Suppressor macrophage treated with lipopolysaccharide for 1 hour (primary cell): ENCODE measurements at places on chromosomes 5 and 9.
A peak's percentile ranks its signal among the peaks of the same experiment; 100 is the strongest.

- DNase-seq, result peak; percentile 26
Observed at GRCh38 chr5:124865603-124866354, 119.3 kb upstream of the ZNF608 start.

- no peak for DNase-seq
Observed at GRCh38 chr5:33828626-33829308, 63.0 kb downstream of the ADAMTS12 start.

DNA sequence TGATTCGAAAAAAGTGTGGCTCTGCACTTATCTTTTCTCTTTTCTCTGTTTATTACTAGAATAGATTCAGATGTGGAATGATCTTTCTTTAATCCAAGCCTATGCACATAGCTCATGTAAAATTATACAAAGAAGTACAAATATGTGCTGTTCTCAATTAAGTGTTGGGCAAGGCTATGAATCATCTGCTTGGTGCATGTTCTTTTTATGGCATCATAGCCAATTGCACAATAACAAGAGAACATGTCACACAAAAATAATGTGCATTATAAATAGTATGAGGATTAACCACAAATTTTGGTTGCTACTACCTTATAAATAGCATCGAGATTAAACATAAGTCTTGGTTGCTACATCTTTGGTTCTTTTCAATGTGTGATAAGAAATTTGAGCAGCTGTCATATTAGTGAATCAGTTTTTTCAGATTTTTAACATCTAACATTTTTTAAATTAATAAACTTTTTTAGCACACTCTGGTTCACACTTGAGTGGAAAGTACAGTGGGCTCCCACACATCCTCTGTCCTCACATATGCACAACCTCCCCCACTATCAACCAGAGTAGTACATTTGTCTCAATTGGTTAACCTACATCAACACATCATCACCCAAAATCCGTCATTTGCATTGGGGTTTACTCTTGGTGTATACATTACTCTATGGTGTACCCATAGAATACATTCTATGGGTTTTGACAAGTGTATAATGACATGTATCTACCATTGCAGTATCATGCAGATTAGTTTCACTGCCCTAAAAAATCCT, 6.8 kb upstream of the RECK start:
- DNase-seq, result peak; percentile 94

DNA sequence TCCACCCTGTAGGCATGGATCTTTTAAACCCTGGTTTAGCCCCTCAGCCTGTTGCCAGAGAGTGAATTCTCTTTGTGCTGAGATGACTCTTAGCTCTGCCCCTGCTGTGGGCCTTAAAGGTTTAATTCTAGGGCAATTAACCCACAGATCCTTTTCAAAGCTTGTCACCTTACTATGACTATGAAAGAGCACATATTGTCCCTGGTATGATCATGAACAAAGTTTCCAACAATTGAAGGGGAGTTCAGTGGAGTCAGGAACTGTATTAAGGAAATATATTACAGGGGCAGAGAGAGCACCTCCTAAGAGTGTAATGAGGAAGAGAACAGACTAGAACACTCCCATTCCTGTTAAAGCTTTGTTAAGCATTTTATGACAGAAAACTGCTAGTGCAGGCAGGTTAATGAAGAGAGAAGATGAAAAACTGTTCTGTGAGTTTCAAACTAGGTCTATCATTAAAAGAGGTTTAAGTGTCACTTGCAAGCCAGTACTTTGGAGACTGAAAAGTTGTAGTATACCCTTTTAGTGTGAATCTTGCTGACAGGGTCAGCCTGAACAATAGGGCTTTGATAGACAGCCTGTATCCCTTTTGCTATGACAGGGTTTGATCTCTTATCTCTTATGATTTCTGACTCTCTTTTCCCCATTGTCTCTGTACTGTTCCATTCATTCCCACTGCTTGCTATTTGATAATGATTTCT, 104.2 kb upstream of the ELL2 start:
- no peak for DNase-seq

DNA sequence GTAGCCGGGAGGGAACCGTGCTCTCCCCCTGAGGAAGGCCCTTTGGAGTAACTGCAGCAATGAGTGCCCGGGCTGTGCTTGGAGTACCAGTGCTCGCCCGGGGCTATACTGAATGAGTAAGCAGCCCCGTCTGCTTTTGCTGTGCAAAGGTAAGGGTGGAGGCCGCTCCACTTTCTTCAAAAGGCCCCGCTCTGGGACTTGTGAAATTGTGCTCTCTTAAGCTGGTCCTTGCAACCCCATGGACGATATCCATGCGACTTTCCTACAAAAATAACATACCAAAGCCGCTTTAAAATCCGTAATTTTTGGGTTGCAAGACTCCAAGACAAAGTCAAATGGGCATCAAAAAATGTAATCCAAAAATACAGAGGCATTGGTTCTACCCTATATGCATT, 578 bp upstream of the TNFAIP8 start:
- DNase-seq, result peak; percentile 28

- peak; percentile 53 for DNase-seq
Observed at GRCh38 chr5:173873306-173873922, 14.7 kb upstream of the CPEB4 start.

GRCh38 chr5:11491404-11492075, 412.7 kb downstream of the CTNND2 start:
- no peak for DNase-seq

GRCh38 chr9:78397045-78397444, 100.1 kb downstream of the PSAT1 start:
- DNase-seq, result no peak

- DNase-seq, result no peak
Observed at GRCh38 chr5:56861893-56862485, 46.6 kb downstream of the MAP3K1 start.

- DNase-seq, result no peak
Observed at GRCh38 chr5:138160706-138161105, 17.7 kb downstream of the BRD8 start.

DNA sequence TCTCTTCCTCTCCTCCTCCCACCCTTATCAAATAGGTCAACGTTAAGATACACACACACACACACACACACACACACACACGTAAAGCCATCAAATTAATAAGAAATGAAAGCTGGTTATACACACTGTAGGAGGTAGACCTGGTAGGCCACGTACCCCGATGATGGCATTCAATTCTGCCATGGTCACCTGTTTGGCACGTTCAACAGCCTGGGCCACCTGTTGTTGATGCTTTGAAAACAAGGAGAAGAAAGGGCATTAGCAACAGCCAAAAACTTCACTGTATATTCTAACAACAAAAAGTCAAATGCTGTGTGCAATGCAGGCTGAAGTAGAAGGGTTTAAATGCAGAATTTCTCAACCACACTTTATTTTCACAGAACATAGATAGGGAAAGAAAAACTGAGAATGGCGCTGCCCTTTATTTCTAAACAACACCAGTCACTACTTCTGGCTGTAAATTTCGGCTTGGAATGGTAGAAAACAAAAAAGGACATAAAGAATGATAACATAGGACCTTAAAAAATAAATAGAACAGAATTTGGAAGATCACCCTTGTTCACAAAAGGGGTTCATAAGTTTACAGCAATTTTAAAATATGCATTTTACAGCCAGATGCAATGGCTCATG, 37.2 kb downstream of the TLE1 start:
- no peak for DNase-seq

DNA sequence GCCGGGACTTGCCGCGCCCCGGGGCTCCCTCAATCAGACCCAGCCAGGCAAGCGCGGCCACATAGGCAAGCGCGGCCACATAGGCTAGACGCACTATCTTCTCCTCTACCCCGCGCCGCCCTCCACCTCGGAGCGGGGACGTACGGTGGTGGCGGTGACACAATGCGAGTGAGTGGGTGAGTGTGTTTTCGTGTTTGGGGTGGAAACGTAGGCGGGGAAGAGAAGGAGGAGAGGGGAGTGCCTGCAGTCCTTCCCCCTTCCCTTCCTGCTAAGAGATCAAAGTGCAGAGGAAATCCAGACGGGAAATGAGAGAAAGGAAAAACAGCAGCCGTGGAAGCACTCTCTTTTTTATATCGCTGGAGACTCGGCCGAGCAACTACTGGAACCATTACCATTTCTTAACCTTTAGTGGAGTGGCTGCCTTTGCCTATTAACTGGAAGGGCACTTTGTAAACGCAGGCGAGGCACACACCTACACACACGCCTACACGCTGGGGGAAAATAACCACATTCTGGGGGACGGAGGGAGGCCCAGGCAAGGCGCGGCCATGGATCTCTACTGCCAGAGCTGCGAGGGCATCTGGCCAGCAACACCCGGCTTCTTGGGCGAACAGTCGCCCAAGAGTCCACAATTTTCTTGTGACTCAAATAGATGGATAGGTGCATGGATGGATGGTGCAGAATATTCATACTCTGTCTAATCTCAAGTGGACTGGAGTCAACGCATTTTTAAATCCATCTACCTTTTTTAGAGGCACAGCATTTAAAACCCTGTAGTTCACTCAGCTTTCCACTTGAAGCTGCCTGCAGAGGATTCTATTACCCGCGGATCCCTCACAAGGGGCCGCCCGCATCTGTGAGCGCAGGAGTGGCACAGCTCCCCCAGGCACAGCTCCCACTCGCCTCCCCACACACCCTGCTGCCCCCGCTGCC, 2.1 kb downstream of the EDIL3 start:
- no peak for DNase-seq

- no peak for DNase-seq
Observed at GRCh38 chr9:80792726-80793125, 896.6 kb downstream of the TLE1 start.

GRCh38 chr5:75566710-75567309, 44.4 kb upstream of the ANKDD1B start:
- peak; percentile 82 for DNase-seq

- DNase-seq, result no peak
Observed at GRCh38 chr5:80977764-80978163, 17.6 kb downstream of the RASGRF2 start.

GRCh38 chr5:40414922-40415321, 264.8 kb upstream of the PTGER4 start:
- no peak for DNase-seq

DNA sequence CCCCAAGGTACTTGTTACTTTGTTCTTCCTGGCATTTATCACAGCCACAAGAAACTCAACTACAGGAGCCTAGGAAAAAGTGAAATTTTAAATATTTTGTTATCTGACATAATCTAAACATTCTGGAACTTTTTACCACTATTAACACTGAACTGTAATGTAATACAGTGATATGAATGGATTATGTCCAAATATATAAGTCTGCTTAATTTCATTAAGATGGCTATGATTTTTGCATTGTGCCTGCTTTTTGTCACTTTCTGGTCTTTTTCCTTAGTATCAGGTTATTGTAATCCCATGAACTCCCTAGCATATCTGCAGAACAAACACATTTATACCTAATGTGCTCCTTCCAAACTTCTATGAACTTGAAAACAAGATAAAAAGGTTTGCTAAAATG, 35.8 kb downstream of the PJA2 start:
- no peak for DNase-seq

GRCh38 chr5:59285300-59286016, 608.1 kb downstream of the PDE4D start:
- DNase-seq, result no peak

DNA sequence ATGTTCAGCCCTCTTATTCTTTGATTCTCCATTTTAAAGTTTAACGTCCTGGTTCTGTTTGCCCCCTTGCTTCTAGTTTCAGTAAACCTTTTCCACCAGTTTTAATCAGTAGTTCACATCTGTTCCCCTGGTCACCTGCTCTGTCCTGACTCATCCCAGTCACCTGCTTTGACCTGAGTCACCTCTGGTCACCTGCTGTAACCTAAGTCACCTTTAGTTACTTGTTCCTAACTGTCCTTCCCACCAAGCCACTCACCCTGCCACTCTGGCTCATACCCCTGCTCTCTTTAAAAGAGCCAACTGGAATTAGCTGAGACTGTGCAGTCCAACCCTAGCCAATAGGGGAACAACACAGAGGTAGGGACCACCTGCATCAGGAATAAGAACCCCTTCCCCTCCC, 43.0 kb downstream of the SEMA6A start:
- no peak for DNase-seq

GRCh38 chr9:6787793-6788161, 30.0 kb downstream of the KDM4C start:
- no peak for DNase-seq

DNA sequence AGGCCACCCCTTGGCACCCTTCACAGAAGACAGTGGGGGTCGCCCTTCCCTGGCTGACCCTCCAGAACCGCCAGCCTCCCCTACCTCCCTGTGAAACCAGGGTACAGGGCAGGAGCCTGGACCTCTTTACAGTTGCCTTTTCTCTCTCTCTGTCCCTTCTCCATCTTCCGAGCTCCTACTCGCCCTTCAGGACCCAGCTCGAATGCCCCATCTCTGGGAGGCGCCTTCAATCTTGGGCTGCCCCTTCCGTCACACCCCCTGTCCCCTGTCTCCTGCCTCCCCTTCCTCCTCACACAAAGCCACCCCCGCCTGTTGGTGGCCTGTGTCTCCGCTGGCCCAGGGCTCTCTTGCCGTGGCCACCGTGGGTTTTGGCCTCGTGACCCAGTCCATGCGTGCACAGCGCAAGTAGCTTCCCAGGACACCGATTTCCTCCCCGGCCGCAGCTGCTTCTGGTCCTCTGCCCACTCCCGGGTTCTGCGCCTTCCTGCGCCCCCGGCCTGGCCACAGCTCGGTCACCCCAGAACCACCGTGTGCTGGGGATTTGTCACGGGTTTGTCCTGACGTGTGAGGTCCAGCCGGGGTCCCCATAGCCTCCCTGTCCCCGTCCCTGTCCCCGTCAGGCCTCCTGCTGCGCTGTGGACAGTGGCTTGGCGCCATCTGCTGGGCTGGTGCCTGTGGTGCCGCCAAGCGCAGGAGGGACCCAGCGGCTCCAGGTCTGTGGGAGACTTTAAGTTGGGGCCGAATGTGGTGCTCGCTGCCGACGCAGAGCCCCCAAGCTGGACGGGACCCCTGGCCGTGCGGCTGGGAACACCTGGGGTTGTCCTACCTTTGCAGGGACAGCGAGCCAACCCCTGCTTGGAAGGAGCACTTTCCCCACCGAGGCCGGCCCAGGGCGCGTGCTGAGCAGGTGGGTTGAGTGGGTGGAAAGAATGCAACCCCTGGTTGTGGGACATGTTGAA, 4.0 kb upstream of the TMEM250 start:
- DNase-seq, result peak; percentile 88

- DNase-seq, result no peak
Observed at GRCh38 chr5:90480699-90481098, 6.0 kb downstream of the POLR3G start.

- no peak for DNase-seq
Observed at GRCh38 chr5:61878471-61878870, 427.5 kb upstream of the KIF2A start.

GRCh38 chr5:170791325-170791954, 7.9 kb downstream of the GABRP start:
- peak; percentile 67 for DNase-seq

GRCh38 chr9:3478549-3478953, 47.2 kb downstream of the RFX3 start:
- DNase-seq, result no peak

GRCh38 chr9:106130374-106130773, 436.0 kb downstream of the TMEM38B start:
- DNase-seq, result no peak

DNA sequence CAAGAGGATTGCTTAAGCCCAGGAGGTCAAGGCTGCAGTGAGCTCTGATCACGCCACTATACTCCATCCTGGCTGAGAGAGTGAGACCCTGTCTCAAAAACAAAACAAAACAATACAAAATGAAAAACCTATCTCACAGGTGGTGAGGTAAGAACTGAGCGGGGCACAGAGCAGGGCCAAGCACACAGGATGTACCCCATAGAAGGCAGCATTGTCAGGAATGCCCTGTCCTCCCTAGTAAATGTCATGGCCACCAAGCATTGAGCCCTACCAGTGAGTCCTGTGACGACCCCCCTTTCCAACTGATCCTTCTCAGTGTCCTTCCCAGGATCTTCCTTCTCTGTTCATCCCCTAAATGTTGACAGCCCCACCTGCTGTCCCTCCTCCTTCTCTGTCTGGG, 44.6 kb upstream of the ALDH1B1 start:
- no peak for DNase-seq
